ENCODE measurements at places on chromosomes 1 and 21. TPM values are rescaled to one million over a fixed set of nuclear protein-coding genes. Genes with fewer than 3 reads are reported as not detected.

- DNase-seq = no peak
Observed at GRCh38 chr1:3470650-3471355, 16.3 kb downstream of the ARHGEF16 start.

GRCh38 chr1:237227476-237227875 lies 185.5 kb downstream of the RYR2 start:
- DNase-seq = no peak

DNA sequence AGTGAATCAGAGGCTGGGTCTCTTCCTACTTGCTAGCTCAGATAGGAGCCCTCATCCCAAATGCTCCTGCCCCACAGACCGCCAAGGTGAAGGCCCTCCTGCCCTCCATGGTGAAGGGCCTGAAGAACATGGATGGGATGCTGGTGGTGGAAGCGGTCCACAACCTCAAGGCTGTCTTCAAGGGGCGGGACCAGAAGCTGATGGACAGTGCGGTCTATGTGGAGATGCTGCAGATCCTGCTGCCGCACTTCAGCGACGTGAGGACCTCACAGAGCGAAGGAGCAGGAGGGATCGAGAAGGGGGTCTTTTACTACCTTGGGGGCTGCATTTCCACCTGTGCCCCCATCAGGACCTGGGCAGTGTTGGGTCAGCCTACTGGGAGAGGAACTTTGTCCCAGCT lies 14.6 kb upstream of the TTC4 start:
- no peak for DNase-seq

DNA sequence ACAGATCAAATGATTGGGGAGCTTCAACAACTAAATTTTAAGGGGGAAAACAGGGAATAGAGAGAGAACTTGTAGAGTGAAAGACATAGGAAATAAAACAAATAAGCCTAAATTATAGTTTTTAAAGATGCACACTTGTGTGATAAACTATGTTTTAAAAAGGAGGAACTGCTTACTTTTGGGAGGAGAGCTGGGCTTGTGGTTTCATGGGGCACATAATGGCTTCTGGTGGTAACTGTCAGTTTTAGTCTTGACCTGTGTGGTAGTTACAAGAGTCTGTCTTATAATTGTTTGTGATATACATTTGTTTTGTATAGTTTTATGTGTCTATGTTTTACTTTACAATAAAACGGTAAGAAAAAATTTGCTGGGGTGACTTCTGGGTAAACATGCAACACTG lies 165.3 kb downstream of the COL24A1 start:
- no peak for DNase-seq

GRCh38 chr21:35057428-35057827 lies 8.3 kb upstream of the RUNX1 start:
- DNase-seq = no peak

GRCh38 chr1:153509729-153510354 lies 25.9 kb downstream of the S100A6 start:
- no peak for DNase-seq

The TBX15 gene
- not detected for polyA plus RNA-seq

The ERO1B gene
- 1.9 TPM for polyA plus RNA-seq

The RAP1GAP gene
- polyA plus RNA-seq = not detected
